Stimulated activated CD8-positive, alpha-beta memory T cell treated with anti-CD3 and anti-CD28 coated beads, Interleukin-4, amount 100 ng/mL, for 1 hour (primary cell): ENCODE measurements at places on chromosomes 4 and X.

- DNase-seq: no peak
These were observed 154.6 kb downstream of the GUCY2F start for GRCh38 chrX:109327251-109327650.

DNA sequence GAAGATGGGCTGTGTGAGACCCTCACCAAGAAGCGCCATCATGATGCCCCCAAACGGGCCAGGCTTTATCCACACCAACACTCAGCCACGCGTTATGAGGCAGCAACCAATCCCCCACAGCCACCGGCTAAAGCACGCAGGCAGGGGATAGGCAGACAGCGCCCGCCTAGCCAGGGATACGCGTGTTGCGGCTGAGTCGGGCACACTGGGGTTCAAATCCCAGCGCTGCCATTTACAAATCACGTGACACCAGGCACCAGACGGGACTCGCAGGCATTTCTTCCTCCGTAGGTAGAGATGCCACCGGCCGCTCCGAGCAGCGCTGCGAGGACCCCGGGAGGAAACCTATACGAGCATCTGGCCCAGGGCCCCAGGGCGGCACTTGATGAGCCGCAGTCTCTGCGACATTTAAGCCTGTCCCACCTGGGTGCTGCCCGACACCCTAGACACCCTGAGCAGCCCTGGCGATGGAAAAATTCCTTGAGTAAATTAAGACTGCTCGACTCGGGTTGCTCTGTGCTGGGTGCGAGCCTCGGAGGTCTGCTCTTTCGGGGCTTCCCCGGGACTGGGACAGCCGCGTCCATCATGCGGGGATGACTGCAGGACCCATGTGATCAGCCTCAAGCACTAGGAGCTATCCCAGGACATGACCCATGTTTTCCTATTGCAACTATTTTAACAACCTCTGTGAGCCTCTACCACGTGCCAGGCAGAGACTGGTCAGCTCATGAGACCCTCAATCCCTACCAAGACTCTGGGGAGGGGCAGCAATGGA lies 6.3 kb downstream of the ABLIM2 start:
- DNase-seq: no peak

- no peak for DNase-seq
These were observed 48.2 kb downstream of the SLC34A2 start for GRCh38 chr4:25703731-25704388.

GRCh38 chr4:9758641-9759317 lies 22.7 kb upstream of the DRD5 start:
- DNase-seq: no peak

GRCh38 chrX:154731881-154732280 lies 19.0 kb downstream of the GAB3 start:
- DNase-seq: no peak

GRCh38 chr4:108592674-108592986 lies 27.7 kb upstream of the RPL34 start:
- DNase-seq: no peak

DNA sequence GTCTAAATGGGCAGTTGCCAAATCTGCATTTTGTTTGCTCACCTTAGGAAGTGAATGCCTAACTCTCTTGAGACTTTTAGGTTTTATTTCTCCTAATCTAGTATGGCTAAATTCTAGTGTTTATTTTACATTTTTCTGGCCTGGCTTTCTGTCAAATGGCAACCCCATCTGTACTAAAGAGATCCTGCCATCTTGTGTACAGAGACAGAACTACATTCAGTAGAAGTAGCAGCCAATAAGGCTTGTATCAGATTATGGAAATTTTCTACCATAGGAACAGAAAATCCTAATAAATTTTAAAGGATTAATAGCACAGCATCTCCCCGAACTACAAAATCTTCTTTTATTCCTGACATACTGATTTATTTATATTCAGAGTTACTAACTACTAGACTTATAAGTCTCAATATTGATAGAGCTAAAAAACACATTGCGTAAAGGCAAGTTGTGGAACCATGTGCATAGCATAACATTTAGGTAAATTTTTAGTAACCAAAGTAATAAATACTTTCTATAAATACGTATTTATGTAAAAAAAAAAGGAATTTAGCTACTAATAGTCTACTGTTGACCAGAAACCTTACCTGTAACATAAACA lies 45.5 kb downstream of the TMEM144 start:
- DNase-seq: no peak

DNA sequence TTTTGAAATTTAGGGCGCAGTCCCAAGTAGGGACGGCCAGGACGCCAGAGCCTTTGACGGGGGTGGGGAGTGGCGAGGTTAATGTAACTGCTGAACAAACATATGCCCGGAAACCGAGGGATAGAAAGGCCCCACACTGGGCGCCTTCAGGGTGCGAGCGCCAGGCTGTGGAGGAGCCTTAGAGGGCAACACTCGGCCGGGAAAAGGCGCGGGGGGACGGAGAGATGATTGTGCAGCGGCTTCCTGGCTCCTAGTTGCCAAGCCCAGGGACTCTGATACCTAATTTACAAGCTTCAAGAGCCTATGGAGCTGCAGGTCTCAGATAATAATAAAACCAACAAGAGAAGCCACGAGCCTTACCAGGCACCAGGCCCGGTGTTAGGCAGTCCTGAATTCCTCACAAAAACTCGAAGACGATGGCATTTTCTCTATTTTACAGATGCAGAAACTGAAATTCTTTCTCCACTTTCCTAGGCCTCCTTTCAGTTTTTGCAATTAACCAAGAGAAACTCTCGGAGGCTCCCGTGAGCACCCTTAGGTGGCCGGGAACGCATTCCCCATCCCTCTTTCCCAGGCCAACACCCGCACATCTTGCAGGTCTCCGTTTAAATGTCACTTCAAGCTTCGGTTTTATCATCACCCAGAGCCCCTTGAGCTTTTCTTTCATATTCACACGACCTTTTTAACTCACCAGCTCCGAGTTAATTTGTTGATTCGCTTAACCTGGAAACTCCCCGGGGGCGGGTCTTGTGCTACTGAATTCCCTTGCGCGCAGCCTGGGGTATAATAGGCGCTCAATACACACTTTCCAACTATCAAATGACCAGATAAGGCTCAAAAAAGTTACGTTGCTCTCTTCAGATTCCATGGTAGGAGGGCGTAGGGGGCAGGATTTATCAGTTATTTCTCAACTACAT lies 6.4 kb upstream of the GSX2 start:
- no peak for DNase-seq

DNA sequence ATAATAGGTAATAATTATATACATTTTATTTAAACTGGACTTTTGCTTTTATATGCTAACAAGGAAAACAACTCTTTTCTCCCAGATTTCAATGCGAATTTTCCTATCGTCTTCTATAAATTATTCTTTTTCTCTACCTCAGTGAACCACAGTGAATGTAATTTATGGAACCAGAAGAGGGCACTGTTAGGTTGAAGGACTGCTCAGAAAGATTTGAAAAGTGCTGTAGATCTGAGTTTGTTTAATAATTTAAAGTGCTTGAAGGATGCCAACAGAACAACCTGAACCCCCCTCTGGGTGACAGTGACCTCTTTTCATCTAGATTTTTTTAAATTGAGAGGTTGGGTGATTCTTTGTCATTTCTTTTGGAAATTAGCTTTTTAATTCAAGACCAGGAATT lies 54.9 kb downstream of the PHOX2B start:
- DNase-seq: no peak

- DNase-seq: no peak
These were observed 449.8 kb downstream of the C4orf33 start for GRCh38 chr4:129545599-129546278.

DNA sequence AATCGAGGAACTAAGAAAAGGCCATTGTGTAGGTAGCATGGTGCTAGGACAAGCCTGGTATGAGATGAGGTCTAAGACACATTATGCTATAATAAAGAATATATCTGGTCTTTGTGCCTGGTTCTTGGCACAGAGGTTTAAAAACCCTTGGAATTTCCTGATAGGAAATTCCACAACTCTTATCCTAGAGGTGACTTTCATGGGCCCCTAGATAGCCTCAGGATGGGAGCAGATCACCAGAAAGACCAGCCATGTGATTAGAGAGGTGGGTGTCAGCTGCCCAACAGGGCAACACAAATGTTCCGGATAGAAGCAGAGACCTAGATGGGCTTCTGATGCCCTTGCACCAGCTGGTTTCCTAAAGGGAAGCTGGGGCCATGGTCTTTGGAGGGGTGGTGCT lies 107.2 kb downstream of the SCD5 start:
- no peak for DNase-seq

DNA sequence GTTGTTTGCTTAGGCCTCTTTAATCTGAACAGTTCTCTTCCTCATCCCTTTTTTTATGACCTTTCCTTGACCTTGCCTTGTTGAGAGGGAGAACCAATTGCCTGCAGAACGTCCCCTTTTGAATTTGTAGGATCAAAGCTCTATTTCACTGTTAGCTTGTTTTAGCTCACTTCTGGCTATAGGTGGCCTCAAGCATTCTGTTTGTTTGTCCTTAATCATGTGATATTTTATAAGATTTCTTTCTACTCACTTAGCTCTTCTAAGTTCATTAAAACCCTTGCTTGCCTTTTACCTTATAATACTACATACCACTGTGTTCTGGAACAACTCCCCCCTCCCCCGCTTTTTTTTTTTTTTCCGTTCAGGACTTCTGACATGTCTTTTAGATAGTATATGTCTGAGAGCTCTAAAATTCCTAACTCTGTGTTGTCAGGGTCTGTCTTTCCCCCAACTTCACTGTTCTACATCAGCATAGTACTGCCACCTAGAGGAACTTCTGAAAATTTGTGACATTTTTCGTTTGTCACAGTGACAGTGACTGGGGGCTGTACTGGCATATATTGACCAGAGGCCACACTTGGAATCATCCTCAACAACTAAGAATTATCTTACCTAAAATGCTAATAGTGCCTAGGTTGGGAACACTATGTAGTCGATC lies 128.5 kb downstream of the LARP7 start:
- DNase-seq: no peak

- DNase-seq: no peak
These were observed 700.5 kb downstream of the TRIML1 start for GRCh38 chr4:188839704-188840103.

GRCh38 chr4:163085085-163085484 lies 81.6 kb downstream of the NAF1 start:
- no peak for DNase-seq

GRCh38 chrX:21873063-21873775 lies 17.4 kb downstream of the YY2 start:
- DNase-seq: no peak

- DNase-seq: no peak
These were observed 14.8 kb downstream of the SOWAHB start for GRCh38 chr4:76883147-76883546.

DNA sequence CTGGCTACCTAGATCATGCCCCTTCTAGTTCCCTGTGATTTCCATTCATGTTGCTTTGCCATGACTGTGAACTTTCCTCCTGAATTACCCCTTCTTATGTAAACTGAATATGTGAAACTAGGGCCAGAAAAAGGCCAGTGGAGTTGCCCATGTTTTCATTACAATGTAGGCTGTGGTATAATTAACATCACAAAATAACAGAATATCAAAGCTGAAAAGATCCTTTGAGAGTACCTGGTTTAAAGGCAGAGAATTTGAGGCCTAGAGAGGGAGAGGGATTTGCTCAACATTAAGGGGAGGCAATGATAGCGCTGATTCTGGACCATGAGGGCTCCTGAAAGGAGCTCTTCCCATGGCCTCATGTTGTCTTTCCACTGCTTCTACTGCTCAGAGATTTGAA lies 392.2 kb downstream of the OPHN1 start:
- DNase-seq: no peak

GRCh38 chr4:138494931-138495330 lies 252.8 kb upstream of the SLC7A11 start:
- DNase-seq: no peak

- no peak for DNase-seq
These were observed 70.4 kb downstream of the RFC1 start for GRCh38 chr4:39295784-39296183.

DNA sequence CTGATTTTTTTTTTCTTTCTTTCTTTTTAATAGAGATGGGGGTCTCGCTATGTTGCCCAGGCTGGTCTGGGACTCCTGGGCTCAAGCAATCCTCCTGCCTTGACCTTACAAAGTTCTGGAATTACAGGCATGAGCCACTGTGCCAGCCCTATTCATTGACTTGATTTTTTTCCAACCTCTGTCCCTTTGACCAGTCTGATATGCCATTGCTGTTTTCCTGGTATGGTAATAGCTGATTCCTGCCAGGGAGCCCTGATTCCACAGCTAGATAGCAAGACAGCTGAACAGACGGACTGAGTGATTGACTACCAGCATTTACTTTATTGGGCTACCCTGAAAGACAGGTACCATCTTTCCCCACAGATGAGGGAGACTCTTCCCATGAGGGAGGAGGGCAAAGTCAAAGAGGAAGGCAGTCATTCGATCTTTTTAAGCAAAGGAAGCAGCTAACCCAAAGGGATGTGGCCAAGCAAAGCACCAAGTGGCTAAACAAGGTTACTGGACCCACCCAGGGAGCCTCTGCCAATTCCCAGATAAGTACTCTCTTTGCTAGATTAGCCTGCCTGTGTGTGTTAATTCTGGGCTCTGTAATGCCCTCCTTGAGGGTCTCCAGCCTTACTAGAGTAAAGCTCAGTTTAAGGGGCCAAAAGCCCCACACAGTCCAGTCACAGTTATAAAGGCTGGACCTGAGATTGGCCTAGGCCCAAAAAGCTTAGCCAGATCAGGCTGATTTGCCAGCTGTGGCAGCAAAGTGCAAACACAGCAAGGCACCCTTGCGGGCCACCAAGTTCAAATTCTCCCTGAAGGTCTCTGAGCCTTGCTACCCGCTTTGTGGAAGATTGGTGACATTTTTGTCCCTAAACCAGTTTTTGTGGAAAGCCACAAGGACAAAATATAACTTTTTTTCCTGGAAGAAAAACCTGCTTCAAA lies 192.4 kb upstream of the GPC4 start:
- no peak for DNase-seq

- DNase-seq: no peak
These were observed 31.1 kb upstream of the PDLIM3 start for GRCh38 chr4:185566425-185566824.
